DMS79 (cell line): ENCODE measurements at places on chromosomes 1 and 21.
A peak's percentile ranks its signal among the peaks of the same experiment; 100 is the strongest.

DNA sequence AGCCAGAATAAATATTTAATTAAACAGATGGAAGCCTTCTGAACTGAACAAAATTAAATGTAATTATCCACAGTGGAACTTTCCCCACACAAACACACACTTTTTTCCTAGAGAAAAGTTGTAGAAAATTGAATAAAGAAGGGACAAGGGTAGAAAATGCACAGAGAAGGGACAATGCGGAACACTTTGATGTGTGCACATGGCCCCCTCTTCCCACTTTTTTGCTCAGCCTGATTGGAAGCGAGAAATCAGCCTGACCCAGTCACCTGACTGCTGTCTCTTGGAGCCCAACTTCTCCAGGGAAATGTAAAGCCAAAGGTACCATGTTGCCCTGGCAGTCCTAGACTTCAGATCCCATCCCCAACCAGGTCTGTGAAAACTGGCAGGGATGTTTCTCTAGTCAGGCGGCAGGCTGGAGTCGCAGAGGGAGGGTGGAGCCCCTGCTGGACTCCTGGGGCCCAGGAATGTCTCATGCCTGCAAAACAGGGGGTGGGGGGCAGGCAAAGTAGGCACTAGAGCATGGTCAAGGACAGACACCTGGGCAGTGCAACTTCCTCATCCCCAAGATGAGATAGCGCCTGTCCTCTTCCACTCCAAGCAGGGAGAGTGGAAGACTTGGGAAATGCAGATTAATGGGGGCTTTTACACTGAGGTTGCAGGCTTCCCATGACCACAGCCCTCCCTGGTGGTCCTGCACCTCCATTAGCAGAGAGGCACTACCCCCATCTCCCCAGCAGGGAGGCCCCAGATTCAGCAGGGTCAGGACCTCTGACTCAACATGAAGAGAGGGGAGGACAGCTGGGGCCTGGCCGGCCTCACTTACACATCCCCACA is 2.8 kb downstream of the CERS2 start:
- no peak for DNase-seq

GRCh38 chr1:236209713-236210112 is 67.4 kb downstream of the GPR137B start:
- DNase-seq, result no peak

- no peak for DNase-seq
Observed at GRCh38 chr21:39251326-39251725, 62.1 kb downstream of the BRWD1 start.

DNA sequence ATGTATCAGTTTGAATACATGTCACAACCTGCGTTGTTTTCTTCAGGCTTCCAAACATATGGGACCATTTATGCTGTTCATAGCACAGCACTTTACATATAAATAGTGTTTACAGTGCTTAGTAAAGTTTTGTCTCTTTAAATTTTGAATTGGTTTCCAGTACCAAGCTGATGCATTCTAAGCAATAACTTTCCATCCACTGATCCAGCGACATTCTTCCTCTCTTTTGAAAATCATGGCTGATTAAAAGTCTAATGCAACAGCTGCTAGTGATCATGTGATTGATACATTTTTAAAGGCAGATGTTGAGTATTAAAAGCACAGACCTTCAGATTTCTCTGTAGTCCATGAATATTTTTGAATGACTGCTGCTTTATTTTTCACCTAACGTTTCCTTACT is 154.9 kb downstream of the PTPRC start:
- no peak for DNase-seq

DNA sequence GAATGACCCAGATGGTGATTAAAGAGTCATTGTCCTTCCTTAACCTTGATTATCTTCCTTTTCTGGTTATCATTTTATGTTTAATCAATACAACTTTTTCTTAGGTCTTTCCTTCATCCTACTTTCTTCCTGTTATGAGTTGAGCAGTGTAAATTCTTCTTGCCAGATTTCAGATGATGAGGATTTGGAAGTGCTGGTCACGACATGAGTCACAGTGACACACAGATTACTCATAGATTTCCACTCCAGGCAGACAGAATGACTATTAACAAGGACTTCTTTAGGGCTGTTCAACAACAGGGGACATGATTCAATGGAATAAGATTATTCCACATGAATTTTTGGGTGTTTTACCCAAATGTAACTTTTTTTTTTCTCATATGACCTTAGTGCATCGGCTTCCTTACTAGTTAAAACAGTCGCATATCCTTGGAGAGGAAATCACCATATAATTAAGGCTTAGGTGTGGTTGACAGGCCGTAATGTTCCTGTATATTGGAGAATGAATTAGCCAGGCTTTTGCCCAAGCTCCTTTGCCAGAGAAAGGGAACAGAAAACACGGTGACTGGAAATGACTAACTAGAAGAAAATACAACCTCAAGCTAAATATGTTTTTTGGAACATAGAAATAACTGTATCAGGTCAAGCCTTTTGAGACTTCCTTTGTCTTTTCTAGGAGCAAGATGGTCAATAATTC is 44.2 kb downstream of the PRRX1 start:
- no peak for DNase-seq

GRCh38 chr1:92990828-92991227 is 29.6 kb upstream of the DIPK1A start:
- no peak for DNase-seq

- no peak for DNase-seq
Observed at GRCh38 chr21:15405214-15405613, 324.6 kb upstream of the USP25 start.

DNA sequence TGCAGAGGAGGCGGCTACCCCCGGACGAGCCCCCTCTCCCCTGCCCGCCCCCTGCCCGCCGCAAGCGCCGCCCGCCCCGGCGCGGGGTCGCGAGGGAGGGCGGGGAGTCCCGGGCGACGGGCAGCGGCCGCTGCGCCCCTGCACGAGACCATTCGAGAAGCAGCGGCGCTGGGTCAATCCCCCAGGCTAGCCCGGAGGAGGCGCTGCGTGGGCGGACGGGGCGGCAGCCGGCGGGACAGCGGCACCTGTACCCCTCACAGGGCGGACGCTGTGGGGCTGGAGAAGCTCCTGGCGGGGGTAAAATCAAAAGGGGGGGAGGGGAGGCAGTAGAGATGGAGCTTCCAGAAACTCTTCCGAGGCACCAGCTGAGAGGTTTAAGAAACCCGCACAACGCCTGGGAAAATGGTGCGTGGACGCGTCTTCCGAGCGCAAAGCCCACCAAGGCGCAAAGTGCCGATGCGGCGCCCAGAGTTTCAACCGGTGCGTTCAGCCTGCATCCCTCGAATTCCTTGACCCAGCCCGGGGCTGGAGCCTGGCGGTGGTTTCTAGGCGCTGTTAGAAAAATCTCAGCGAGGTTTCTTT is at the start of gene PLPPR5:
TSS of gene PLPPR5 (minus strand) at position 1 of the 582 bp plus-strand sequence. CDS start 190 bp downstream, outside the sequence.
- no peak for DNase-seq

DNA sequence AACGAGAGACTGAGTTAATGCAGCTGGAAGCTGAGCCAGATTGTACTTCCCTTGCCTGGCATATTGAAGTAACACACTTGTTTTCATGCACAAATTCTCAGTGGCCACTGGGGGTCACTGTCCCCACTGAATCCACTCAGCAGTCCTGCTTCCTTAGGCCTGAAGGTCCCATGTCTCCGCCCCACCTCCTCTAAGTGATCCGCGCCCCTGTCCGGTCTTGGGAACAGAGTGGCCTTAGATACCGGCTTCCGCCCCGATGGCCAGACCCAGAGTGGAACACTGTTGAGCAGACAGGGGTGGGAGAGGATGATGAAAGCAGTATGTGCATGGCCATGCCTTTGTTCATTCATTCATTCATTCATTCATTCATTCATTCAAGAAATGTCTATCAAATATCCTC is 34.8 kb downstream of the CHAF1B start:
- no peak for DNase-seq

- no peak for DNase-seq
Observed at GRCh38 chr1:22329148-22329515, 122.5 kb upstream of the ZBTB40 start.

DNA sequence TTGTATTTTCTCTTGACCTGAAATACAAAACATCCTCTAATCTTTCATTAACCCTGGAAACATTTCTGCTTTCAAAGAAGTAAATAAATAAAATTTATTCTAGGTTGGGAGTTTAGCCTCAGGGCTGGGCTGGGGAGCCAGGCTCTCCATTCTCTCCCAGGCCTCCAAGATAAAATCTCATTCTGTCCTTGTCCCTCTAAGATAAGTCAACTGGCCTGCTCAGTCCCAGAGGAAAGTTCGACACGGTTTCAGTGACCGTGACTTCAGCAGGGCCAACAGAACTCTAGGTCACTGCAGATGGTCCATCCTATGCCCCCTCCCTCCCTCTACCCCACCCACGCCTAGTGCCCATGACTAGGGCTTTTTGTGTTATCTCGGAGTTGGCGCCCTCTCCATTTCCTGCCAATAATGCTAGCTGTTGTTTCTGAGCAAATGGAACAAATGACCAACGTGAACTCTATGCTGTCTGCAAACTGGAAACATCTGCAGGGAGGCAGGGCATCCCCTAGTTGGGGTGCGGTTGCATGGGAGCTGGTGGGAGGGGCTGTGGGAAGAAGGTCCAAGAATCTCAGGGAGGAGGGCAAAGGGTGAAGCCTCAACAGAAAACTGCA is 10.1 kb upstream of the ADORA3 start:
- no peak for DNase-seq

GRCh38 chr1:38481871-38482826 is 377.4 kb downstream of the RRAGC start:
- DNase-seq, result no peak

GRCh38 chr21:40587736-40588346 is 259.1 kb downstream of the DSCAM start:
- no peak for DNase-seq

- no peak for DNase-seq
Observed at GRCh38 chr1:43002116-43002515, 43.4 kb upstream of the SLC2A1 start.

GRCh38 chr21:42319851-42320572 is 4.8 kb upstream of the TFF3 start:
- DNase-seq, result no peak

GRCh38 chr1:153271711-153272110 is 12.2 kb downstream of the LORICRIN start:
- DNase-seq, result no peak

DNA sequence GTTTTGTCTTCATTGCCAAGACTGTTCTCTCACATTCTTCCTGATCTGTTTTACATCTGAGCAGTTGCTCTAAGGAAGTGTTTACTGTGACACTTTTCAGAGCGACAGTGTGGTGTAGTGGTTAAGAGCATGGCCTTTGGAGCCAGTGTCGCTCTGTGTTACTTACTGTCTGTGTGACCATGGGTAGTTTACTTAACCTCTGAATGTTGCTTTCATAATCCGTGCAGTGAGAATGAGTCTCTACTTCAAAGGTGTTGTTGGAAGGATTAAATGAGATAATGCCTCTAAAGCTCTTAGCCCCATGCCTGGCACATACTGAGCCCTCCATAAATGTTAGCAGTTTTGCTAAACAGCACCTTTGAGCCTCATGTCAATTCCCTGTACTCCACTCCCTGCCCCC is 35.9 kb upstream of the ZFP69B start:
- no peak for DNase-seq

DNA sequence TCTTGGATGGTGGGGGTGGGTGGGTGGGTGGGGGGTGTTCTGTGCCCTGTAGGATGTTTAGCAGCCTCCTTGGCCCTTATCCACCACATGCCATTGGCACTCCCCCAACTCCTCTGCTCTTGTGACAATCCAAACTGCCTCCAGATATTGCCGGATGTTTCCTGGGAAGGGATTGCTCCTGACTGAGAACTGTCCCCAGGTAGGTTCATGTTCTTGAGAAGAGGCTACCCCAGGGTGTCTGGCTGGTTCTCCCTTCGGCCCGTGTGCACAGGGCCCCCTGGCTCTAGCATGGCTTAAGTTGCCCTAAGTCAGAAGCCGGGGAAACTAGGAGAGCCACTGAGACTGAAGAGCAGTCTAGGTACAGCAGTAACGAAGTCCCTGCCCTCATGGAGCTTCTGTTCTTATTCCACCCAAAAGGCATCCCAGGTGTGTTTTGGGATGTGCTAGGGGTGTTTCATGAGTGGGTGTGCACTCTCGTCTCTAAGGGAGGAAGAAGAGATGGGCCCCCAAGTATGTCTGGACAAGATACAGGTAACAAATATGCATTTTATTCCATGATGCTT is 19.8 kb upstream of the THRAP3 start:
- DNase-seq, result no peak

GRCh38 chr1:69947837-69948236 is 257.5 kb downstream of the LRRC40 start:
- DNase-seq, result no peak

DNA sequence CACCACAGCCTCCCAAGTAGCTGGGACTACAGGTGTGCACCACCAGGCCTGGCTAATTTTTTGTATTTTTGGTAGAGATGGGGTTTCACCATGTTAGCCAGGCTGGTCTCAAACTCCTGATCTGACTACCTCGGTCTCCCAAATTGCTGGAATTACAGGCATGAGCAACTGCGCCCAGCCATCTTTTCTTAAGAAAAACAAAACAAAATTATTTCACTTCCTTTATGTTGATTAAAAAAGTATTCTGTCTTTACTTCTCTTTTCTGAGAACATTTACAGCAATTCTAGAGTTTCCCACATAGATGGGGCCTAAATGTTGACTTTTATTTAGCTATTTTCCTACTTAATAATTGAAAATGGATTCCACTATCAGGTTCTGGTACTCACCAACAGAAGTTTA is 17.3 kb upstream of the TMEM183A start:
- DNase-seq, result no peak

DNA sequence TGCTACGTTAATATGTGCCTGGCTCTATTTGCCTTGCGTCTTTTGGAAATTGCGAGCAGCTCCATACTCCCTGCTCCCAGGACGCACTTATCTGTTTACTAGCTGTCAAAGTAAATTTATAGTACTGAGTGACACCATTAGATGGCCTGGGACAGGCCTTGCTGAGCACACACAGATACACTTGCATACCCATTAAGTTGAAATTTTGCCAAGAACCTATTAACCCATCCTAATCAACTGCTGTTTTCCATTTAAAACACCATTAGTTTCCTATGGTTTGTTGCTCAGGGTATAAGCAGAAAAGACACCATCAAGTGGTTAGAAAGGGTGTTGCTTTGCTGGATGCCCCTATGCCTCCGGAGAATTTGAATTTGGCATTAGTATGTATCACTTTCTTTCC is 187.3 kb downstream of the SLC44A5 start:
- DNase-seq, result no peak

GRCh38 chr1:32759521-32759981 is 57.0 kb upstream of the SYNC start:
- no peak for DNase-seq

GRCh38 chr1:247335882-247336281 is 4.2 kb upstream of the ZNF496 start:
- no peak for DNase-seq

- DNase-seq, result peak; percentile 21
Observed at GRCh38 chr1:74504125-74504932, 8.1 kb downstream of the LRRC53 start.

- no peak for DNase-seq
Observed at GRCh38 chr21:33232291-33233034, 2.7 kb downstream of the IFNAR2 start.

DNA sequence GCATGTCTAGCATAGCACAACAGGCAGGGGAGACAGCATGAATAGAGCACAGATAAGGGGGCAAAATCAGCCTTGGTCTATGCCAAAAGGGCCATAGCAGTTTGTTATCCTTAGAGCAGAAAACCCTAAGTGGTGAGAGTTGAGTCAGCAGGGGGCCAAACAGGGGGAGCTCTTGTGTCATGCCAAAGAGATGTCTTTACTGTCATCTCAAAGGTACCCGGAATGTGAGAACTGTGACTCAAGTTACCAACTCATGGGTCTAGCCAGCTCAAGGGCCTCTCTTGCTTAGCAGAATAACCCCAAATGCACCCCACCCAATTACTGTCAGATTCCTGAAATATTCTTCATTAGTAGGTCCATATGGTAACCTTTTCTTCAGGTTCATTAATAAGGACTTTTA is 45.9 kb upstream of the NRDC start:
- DNase-seq, result no peak

- no peak for DNase-seq
Observed at GRCh38 chr1:24233684-24234600, 46.9 kb upstream of the IFNLR1 start.
